ENCODE measurements at places on chromosomes 5 and 9. TPM values are rescaled to one million over a fixed set of nuclear protein-coding genes. Genes with fewer than 3 reads are reported as not detected.

IFNA2 gene
- polyA plus RNA-seq, result not detected

NMUR2 gene
- not detected for polyA plus RNA-seq

SLCO6A1 gene
- 0.32 TPM for polyA plus RNA-seq

BTNL3 gene
- not detected for polyA plus RNA-seq

ZNF608 gene
- polyA plus RNA-seq, result 61.3 TPM

WDR31 gene
- 8.8 TPM for polyA plus RNA-seq

CDC20B gene
- polyA plus RNA-seq, result 0.89 TPM

SLC25A2 gene
- not detected for polyA plus RNA-seq

C9orf43 gene
- polyA plus RNA-seq, result not detected

SLC24A2 gene
- not detected for polyA plus RNA-seq

GRIA1 gene
- polyA plus RNA-seq, result 1.6 TPM

THBS4 gene
- polyA plus RNA-seq, result 35.7 TPM

SPACA9 gene
- 7.8 TPM for polyA plus RNA-seq

GFI1B gene
- polyA plus RNA-seq, result not detected

DNA sequence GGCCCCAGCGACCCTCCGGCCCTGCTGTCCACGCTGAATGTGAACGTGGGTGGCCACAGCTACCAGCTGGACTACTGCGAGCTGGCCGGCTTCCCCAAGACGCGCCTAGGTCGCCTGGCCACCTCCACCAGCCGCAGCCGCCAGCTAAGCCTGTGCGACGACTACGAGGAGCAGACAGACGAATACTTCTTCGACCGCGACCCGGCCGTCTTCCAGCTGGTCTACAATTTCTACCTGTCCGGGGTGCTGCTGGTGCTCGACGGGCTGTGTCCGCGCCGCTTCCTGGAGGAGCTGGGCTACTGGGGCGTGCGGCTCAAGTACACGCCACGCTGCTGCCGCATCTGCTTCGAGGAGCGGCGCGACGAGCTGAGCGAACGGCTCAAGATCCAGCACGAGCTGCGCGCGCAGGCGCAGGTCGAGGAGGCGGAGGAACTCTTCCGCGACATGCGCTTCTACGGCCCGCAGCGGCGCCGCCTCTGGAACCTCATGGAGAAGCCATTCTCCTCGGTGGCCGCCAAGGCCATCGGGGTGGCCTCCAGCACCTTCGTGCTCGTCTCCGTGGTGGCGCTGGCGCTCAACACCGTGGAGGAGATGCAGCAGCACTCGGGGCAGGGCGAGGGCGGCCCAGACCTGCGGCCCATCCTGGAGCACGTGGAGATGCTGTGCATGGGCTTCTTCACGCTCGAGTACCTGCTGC, 839 bp downstream of the KCNV2 start:
- no peak for DNase-seq

GRCh38 chr9:75120686-75121085, 32.4 kb downstream of the OSTF1 start:
- DNase-seq, result no peak

GRCh38 chr9:133528001-133528875, 3.5 kb upstream of the MYMK start:
- DNase-seq, result no peak

GRCh38 chr9:3541206-3541605, 15.4 kb upstream of the RFX3 start:
- DNase-seq, result no peak

- DNase-seq, result no peak
Observed at GRCh38 chr5:59420596-59420995, 472.9 kb downstream of the PDE4D start.

GRCh38 chr9:21413624-21414023, 4.7 kb downstream of the IFNA8 start:
- no peak for DNase-seq

DNA sequence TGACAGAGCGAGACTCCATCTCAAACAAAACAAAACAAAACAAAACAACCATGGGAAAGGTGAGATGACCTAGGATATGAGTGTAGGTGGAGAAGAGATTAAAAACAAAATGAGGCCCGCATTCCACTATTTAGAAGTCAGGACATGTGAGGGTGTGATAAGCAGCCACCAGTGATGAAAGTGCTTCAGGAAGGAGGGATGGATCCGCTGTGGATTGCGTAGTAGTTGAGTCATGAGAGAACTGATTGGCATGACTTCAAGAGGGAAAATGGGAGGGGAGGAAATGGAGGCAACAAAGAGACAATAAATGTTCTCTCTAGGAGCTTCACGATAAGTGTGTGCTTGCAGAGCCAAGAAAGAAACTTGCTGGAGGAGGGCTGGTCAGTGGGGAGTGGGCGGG, 367.6 kb downstream of the ARL15 start:
- no peak for DNase-seq

DNA sequence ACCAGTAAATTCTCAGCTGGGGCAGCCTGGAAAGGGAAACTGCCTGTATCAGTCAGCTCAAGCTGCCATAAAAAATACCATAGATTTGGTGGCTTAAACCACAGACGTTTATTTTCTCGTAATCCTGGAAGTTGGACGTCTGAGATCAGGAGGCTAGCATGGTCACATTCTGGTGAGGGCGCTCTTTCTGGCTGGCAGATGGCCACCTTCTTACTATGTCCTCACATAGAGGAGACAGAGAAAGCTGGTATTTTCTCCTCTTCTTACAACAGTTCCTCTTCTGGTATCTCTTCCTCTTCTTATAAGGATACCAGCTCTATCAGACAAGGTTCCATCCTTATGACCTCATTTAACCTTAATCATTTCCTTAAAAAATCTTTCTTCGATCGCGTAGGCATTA, 50.5 kb upstream of the RFX3 start:
- no peak for DNase-seq

DNA sequence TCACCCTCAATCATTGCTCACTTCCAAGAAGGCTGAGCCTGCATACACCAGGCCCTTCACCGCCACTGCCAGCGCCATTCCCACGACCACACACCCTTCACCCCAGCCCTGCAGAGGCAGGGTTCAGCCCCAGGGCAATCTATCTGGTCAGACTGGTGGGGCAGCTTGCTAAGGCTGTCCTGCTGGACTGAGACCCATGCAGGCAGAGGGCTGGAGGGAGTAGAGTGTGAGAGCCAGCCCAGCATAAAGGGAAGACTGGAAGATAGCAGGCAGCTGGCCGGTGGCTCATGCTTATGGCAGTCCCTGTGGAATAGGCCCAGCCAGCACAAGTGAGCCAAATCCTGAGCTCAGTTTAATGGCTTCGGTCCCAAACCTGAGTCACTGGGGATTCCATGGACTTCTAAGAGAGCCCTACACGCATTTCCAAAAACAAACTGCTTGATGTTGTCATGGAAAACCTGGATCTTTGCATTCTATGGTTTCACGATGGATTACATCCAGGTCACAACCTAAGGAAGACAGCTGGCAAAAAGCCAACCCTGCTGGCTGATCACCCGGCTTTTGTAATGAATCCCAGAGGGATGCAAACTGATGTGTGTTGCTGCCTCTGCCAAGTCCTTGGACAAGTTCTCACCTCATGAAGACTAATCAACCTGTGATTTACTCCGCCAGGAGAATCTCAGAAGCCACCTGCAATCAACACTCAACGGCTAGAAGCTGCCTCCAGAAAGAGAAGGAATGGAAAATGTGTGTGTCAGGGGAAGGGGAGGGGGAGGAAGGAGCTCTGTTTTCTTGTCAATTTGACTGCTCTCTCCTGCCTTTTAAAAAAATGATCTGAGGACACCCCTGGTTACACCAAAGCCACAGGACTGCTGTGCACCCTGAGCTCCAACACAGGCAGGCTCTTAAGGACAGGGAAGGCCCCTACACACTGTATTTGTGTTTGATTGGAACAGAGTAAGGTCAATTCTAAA, 143.6 kb downstream of the LHFPL2 start:
- peak; percentile 45 for DNase-seq

GRCh38 chr9:114696814-114697544, 15.0 kb upstream of the TEX48 start:
- DNase-seq, result no peak

DNA sequence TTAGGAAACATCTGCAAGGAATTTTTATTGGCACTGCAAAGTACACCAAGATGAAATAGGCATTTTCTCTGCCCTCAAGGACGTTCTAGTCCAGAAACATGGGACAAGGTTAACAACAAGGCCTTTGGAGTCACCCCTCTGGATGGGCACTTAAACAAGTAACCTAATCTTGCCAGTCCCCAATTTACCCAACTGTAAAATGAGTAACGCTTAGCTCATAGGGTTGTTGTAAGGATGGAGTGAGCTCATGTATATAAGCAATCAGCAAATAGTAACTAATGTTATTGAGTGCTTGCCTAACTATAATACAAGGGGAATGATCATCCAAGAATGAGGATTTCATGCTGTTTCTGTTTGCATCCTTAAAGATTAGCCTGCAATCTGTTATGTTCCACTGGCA, 189.3 kb downstream of the PAPPA start:
- no peak for DNase-seq

GRCh38 chr5:65462139-65462705, 19.5 kb downstream of the ADAMTS6 start:
- DNase-seq, result no peak

DNA sequence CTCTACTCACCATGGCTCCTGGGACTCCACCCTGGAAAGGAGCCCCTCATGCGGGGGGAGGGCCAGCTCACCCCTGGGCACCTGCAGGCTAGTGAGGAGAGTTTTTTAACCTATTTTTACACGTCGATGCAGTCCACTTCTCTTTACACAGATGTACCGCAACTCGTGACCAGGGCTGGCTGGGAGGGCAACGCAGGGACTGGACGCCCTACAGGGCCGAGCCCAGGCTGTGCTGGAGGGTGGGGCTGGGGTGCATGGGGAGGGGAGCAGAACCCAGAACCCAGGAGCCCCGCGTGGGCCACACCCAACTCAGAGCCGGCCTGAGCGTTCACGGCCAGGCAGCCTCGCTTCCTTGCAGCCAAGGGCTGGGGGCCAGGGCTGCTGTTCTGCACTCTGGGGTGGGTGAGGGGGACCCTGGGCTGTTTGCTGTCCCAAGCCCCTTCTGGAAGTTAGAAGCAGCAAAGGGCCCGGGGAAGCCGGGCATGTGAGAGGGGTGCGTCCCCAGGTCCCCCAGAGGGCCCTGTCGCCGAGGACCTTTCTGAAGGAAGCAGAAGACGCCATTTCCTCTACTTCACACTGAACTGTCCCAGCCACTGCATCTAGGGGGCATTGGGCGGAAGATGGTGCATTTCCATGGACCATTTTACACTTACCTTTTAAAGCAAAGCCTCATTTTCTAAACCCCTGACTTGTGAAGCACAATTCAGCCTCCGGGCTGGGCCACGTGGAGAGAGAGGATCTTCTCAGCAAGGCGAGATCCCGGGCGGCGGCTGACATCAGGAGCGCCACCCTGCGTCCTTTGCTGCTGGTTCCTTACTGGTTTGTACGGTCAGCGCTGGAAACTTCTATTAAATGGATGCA, 90.5 kb downstream of the KCNT1 start:
- no peak for DNase-seq

GRCh38 chr9:137680444-137681358, 61.9 kb downstream of the EHMT1 start:
- no peak for DNase-seq

DNA sequence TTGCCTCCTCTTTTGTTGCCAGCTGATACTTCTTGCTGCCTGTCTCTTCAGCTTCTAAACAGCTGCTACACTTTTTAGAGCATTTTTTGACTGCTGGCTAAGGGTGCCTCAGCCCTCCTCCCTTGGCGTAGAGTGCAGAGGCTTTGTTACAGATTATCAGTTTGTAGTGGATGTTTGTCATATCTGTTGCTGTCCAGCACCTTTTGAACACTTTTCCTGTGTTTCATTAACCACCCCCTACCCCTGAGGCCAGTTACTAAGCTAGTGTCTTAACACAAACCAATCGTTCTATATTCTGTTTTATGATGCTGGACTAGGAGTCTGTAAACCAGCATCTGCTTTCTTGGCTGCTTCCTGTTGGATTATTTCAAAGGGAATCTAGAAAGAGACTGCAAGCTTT, 441.5 kb downstream of the DNAH5 start:
- DNase-seq, result no peak

DNA sequence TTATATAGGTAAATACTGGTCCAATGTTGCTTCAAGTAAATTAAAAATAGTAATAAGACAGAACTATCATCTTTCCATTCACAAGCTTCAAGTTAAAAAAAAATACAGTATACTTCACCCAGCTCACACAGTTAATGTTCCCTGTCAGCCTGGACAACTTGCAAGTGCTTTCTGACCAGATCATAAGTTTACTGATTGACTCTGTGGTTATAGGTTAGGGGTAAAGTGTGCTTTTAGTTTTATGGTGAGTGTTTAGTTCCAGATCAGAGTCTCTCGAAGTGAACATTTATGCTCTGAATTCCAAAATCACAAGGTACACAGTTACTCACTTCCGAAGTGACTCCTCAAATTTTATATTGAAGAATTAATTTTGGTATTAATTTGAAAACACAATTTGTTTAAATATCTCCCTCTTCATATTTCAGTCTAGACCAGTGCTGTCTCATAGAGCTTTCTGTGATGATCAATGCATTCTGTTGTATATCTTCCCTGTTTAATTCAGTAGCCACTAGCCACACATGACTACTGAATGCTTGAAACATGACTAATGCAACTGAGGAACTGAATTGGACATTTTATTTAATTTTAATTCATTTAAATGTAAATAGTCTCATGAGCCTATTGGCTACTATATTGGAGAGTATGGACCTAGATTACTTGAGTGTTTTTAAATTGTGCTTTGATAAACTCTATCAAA, 90.7 kb downstream of the MEF2C start:
- no peak for DNase-seq

DNA sequence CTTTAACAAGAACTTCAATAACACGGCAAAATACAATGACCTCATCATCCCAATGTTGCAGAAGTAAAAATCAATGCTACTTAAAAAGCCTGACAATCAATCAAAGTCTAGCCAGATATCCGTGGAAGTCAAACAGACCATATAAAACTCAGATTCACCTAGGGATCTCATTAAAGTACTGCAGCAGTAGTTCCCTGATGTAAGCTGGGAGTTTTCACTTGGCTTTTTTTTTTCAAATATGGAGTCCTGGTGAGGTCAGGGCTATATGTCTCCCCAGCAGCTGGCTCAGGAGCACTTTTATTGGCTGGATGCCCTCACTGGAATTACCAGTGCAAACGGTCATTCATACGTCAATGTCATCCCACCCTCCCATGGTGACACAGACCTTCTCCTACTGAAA, 220.6 kb upstream of the SLC30A5 start:
- DNase-seq, result no peak

- no peak for DNase-seq
Observed at GRCh38 chr9:23321049-23321448, 505.0 kb downstream of the ELAVL2 start.

GRCh38 chr5:167147879-167148278, 1143.6 kb upstream of the WWC1 start:
- DNase-seq, result no peak

DNA sequence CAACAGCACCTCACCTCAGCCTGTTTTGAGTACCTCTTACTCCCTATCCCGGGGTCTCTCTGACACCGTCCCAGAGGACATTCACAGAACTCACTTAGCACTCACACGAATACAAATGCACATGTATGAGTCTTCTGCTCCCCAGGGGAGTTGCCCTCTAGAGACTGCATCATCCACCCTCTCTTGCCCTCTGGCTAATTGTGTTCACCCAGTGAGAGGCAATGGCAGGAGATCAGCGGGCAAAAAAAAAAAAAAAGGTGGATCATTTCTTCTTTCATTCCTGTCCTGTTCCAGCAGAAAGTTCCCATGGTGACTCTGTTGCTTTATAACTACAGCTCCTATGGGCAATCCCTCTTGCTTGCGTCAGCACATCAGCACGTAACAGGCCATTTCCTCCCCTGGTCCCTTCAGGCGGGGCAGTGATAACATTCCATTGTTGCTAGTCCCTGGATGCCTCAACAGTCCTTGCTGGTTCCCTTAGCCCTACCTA, 23.5 kb upstream of the SNX2 start:
- peak; percentile 17 for DNase-seq

GRCh38 chr9:92377876-92378275, 26.5 kb downstream of the OGN start:
- DNase-seq, result no peak

Measured in cardiac muscle cell (in vitro differentiated cells and primary cell).